Activated CD4-positive, alpha-beta T cell treated with anti-CD3 and anti-CD28 coated beads for 36 hours (primary cell): ENCODE measurements at places on chromosomes 2 and 18.

DNA sequence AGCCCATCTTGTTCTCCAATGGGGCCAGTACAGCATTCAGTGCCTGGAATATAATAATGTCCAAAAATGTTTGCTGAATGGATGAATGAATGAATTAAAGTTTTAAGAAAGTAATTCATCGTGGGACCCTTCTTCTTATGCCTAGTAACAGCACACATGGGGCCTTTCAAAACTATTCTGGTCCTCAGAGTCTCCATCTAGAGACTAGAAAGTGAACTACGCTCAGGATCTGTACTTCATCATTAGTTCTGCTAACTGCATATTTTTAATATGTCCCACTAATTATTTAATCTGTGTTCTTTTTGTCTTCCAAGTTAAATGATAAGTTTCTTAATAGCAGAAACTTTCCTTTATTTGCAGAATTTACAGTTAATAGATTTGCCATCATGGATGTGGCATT, 172.5 kb downstream of the SMAD2 start:
- DNase-seq: no peak

GRCh38 chr2:200748779-200749178, 62.9 kb upstream of the BZW1 start:
- no peak for DNase-seq

DNA sequence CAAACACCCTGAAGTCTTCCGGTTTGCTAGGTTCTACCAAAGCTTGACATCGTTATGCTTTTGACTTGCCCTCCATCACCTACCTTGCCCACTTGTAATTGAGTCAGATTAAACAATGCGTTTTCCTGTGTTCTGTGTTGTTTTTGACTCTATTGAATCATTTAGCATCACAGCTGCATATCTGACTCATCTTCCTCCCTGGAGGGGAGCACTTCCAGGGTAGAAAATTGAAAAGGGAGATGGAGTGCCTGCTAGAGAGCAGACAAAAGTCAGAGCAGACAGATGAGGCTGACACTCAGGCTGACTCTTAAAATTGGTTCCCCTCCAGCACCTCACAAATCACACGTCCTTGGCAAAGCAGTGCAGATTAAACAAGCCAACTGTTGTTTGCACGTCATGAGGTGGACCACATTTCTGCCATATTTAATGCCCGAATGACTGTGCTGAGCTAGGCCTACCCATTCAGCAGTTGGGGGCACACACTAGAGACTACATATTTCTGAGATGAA, 2.2 kb downstream of the MPP4 start:
- DNase-seq: no peak

- DNase-seq: no peak
These were observed 9.1 kb upstream of the PROM2 start for GRCh38 chr2:95265182-95265581.

DNA sequence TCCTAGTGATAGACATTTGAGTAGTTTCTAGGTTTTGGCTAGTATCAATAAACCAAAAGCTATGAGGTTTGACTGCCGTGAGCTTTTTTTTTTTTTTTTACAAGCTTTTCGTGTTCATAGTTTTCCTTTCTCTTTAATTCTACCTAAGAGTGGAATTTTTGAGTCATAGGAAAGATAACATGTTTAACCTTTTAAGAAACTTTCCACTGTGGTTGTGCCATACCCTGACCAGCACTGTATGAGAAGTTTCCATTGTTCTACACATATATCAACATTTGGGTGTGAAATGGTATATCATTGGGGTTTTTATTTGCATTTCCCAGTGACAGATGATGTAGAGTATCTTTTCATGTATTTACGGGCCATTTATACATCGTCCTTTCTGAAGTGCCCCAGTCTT, 31.7 kb downstream of the UBE2F start:
- DNase-seq: peak; percentile 71

DNA sequence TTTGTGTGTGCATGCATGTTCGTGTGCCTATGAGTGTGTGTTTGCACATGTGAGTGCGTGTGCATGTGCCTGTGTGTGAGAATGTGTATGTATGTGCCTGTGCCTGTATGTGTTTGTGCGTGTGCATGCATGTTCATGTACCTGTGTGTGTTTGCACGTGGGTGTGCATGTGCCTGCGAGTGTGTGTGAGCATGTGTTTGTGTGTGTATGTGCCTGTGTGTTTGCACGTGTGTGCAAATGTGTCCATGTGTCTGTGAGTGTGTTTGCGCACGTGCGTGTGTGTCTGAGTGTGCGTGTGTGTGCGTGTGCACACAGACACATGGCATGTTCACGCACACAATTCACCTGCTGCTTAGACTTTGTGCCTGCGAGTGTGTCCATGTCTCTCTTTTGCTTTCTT, 853.5 kb upstream of the SALL3 start:
- no peak for DNase-seq

DNA sequence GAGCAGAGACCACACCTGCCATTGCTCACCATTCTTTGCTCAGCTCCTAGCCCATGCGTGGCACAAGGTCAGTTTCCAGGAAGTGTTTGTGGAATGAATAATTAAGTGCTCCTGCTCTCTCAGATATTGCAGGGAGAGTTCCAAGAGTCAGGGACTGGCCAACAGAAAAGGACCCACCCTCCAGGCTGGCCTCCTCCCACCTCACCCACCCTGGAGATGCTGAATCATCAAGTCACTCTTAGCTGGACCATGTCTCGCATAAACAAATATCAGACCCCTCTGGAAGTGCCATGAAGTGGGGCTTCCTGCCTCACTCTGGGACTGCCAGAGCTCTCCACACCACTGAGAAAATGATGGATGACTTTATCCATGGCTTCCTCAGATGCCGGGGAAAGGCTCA, 256.0 kb downstream of the TNS1 start:
- DNase-seq: no peak

DNA sequence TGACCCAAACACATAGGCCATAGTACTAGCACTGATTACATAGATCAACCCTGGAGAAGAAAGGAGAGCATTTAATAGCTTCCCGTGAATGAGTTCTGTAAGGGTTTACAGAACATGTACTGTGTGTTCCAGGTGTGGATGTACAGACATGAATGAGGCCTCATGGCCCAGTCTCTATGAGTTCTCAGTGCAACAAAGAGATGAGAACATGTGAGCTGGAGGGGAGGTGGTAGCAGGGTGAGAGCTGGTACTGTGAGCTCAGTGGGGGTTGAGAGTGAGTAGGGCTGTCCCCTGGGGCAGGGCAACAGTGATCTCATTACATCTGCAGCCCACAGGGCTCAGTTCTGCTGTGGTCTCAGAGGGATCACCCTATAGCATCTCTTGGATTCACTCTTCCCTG, 42.6 kb upstream of the SPRED2 start:
- no peak for DNase-seq

DNA sequence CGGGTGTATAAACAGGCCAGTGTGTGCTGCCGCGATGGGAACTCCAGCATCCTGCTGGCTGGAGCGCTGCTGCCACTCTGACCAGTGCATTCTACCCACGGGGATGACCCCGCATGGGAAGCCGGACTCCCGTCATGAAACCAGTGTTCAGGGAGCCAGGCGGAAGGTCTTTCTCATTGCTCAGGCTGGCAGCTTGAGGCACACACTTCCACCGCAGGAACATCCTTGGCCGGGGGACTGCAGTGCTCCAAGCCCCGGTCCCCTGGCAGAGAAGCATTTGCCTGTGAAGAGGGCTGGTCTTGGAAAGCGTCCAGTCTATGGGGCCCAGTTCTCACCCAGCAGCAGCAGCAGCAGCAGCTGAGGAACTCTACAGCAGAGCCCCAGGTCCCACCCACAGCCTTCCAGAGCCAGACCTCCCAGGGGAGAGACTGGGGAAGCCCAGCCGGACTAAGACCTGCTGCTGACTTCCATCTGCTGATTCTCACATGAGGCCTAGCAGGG, 235.9 kb downstream of the KLHL29 start:
- DNase-seq: no peak

- no peak for DNase-seq
These were observed 176.3 kb upstream of the DSEL start for GRCh38 chr18:67692811-67693210.

GRCh38 chr2:208820014-208820688, 413.6 kb downstream of the PTH2R start:
- no peak for DNase-seq

DNA sequence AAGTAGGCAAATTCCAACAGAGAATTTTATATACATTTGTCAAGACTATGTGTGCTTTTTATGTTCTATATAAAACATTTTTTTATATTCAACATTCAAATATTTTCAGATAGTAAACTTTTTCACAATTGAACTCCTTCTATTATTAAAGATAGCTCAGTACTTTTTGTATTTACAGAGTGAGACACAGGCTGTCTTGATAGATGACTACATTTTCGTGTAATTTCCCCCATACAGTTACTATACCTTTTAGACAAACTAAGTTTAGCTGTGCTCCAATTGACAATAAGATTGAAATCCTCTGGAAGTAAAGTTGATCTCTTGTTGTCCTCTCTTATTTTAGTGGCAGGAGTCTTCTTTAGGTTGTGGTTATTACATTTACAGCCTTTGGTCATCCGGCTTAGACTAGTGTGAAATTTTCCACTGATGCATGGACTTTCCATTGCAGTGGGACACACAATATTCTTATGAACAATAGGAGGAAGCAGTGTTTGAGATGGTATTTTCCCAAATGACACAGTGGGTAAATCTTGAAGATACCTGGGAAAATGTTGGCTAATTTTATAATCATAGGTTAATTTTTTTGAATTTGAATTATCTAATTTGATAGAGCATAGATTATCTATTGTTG, 21.0 kb downstream of the ZSWIM2 start:
- DNase-seq: no peak

- DNase-seq: no peak
These were observed 61.8 kb downstream of the NXPH2 start for GRCh38 chr2:138718405-138718804.

- no peak for DNase-seq
These were observed 76.1 kb upstream of the RNU4ATAC start for GRCh38 chr2:121454549-121455090.

GRCh38 chr2:180717588-180717987, 262.8 kb upstream of the UBE2E3 start:
- DNase-seq: no peak

DNA sequence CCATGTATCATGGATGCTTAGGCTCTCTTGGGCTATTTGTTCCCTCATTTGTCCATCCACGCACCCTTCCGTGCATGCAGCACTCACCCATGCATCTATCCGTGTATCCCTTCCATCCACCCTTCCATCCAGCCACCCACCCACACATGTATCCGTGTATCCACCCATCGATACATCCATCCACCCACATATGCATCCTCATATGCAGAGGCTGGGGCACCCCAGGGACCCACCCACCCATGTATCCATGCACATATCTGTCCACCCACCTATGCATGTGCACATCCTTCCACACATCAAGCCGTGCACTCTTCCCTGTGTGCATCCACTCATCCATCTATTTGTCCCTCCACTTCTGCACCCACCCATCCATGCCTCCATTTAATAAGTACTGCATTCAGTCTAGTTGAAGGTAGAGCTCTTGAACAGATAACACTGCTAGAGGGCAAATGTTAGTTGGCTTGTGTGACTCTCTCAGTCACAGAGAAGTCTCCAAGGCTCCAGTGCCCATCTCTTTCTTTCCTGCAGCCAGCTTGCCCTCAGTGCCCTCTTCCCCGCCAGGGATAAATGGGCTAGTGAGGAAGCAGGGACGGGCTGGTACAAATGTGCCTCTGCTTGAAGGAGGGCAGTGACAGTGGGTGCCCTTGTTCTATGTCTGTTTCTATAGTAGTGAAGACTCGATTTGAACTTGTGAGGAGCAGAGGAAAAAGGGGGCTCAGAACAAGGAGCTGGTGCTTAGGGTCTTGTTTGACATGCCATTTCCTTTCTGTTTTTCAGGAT, 61.5 kb downstream of the EMILIN2 start:
- DNase-seq: no peak
